MM.1S (cell line): ENCODE measurements at places on chromosomes 6 and 20.
A peak's percentile ranks its signal among the peaks of the same experiment; 100 is the strongest.

DNA sequence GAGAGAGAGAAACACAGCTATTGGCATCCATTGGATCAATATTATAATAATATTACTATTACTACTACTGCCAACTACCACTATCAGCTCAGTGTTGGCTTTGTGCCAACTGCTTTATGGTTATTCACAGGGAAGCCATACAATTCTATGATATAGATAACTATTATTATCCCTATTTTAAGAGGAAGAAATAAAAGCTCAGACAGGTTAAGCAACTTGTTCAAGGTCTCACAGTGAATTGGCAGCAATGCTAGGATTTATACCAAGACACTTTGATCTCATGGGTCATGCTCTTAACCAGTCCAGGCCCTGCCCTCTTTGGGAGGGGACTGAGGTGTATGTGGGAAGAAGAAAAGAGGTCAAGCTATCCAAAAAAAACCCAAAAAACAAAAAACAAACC is 82.0 kb upstream of the TRAF3IP2 start:
- H3K36me3 ChIP-seq = no peaks in the 10 kb centered on the region
- no peaks in the 10 kb centered on the region for H3K4me1 ChIP-seq
- H3K27me3 ChIP-seq = no peaks in the 10 kb centered on the region
- no peak overlapping the region for H3K4me3 ChIP-seq

GRCh38 chr6:136783495-136784270 is 8.6 kb downstream of the MAP3K5 start:
- H3K4me3 ChIP-seq = no peak overlapping the region
- H3K27ac ChIP-seq = no peak overlapping the region
- H3K36me3 ChIP-seq = 0 out of 2 replicates have a peak, but pooled peaks cover 6% of the 10 kb centered on the region
- no peaks in the 10 kb centered on the region for H3K27me3 ChIP-seq
- no peak for DNase-seq
- peaks cover 36% of the 10 kb centered on the region for H3K4me1 ChIP-seq

GRCh38 chr6:93407186-93407585 is 12.2 kb downstream of the EPHA7 start:
- H3K36me3 ChIP-seq = no peaks in the 10 kb centered on the region
- no peaks in the 10 kb centered on the region for H3K4me1 ChIP-seq
- H3K27ac ChIP-seq = no peak overlapping the region
- DNase-seq = no peak
- H3K27me3 ChIP-seq = no peaks in the 10 kb centered on the region

GRCh38 chr20:21517566-21518277 is 3.9 kb upstream of the NKX2-2 start:
- no peak overlapping the region for H3K4me3 ChIP-seq
- DNase-seq = no peak
- no peaks in the 10 kb centered on the region for H3K36me3 ChIP-seq
- no peaks in the 10 kb centered on the region for H3K4me1 ChIP-seq
- H3K27ac ChIP-seq = no peak overlapping the region
- peaks cover 72% of the 10 kb centered on the region for H3K27me3 ChIP-seq

DNA sequence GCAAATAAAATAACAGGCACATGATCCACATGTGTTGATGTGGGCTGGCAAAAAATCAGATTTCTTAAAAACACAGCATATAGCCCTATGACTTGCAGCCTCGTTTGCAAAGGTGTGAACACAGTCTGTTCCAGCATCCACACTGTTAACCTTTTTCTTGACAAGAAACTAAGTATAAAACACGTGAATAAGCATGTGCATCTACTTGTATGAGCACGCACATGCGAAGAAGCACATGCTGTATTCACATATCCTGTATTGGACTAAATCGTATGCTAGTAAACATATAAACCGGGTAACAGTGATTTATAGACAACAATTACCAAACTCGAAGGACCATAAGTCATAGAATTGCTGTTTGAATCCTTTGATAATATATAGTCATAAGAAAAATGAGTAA is 218.7 kb downstream of the HDGFL1 start:
- no peak for DNase-seq
- H3K4me3 ChIP-seq = no peak overlapping the region
- H3K4me1 ChIP-seq = no peaks in the 10 kb centered on the region
- H3K27ac ChIP-seq = no peak overlapping the region
- H3K27me3 ChIP-seq = no peaks in the 10 kb centered on the region

- no peaks in the 10 kb centered on the region for H3K36me3 ChIP-seq
- peaks cover 7% of the 10 kb centered on the region; the same call in 1 of the 2 replicates for H3K4me1 ChIP-seq
- H3K27ac ChIP-seq = no peak overlapping the region
- H3K4me3 ChIP-seq = no peak overlapping the region
- DNase-seq = no peak
- H3K27me3 ChIP-seq = no peaks in the 10 kb centered on the region
These were observed 32.8 kb downstream of the GFOD1 start for GRCh38 chr6:13454286-13455221.

DNA sequence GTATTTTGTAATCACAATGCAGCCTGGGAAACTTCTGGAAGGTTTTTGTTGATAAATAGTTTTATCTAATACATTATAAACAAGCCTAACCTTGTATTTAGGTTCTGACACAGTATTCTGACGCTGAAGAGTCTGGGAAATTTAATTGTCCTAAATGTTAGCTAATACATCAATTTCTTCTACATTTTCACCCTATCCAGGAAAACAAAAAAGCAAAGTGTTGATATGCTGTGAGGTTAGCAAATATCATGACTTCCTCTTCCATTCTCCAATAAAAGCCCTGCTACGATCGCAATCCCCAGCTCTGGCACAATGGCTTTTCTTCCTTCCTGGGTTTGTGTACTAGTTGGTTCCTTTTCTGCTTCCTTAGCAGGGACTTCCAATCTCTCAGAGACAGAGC is at the start of gene C6orf58:
Gene C6orf58, plus strand, starts transcription at position 301 of the 400 bp plus-strand sequence. Its CDS starts 12 bp downstream, at position 313.
- H3K4me3 ChIP-seq = no peak within 1 kb of the TSS
- DNase-seq = no peak
- no peak within 1 kb of the TSS for H3K27ac ChIP-seq
- H3K27me3 ChIP-seq = no peaks in the 10 kb centered on the region

- H3K27me3 ChIP-seq = no peaks in the 10 kb centered on the region
- H3K4me3 ChIP-seq = no peak overlapping the region
- DNase-seq = no peak
- no peaks in the 10 kb centered on the region for H3K4me1 ChIP-seq
These were observed 8.1 kb downstream of the CCR6 start for GRCh38 chr6:167130712-167131684.

- H3K27ac ChIP-seq = no peak overlapping the region
- no peaks in the 10 kb centered on the region for H3K27me3 ChIP-seq
- no peak for DNase-seq
- H3K36me3 ChIP-seq = no peaks in the 10 kb centered on the region
- H3K4me3 ChIP-seq = no peak overlapping the region
- no peaks in the 10 kb centered on the region for H3K4me1 ChIP-seq
These were observed 229.7 kb downstream of the LAMA2 start for GRCh38 chr6:129112591-129112990.

GRCh38 chr6:167130008-167130677 is 7.2 kb downstream of the CCR6 start:
- no peaks in the 10 kb centered on the region for H3K4me1 ChIP-seq
- H3K27me3 ChIP-seq = no peaks in the 10 kb centered on the region
- DNase-seq = no peak
- H3K27ac ChIP-seq = no peak overlapping the region

DNA sequence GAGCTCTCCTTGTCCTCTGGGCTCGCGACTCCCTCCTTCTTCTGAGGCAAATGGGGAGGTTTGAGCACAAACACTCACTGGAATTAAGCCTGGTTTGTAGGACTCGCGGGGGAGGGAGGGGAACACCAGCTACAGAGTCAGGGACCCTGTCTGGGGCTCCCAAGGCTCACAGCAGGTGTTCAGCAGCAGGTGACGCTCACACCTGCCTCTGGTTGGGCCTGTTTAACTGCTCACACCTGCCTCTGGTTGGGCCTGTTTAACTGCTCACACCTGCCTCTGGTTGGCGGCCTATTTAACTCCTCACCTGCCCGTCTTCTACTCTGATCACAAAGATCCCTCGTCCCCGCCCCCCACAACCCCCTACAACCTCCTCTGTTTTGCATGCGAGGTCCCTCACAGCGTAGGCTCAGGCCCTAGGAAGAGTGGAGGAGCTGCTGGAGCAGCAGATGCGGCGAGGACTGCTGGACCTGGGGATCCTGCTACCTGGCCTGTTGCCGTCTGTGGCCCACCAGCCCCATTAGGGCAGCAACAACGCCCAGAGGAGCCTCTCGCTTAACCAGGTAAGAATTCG is 181.9 kb downstream of the ERMARD start:
- no peaks in the 10 kb centered on the region for H3K4me1 ChIP-seq
- H3K4me3 ChIP-seq = no peak overlapping the region
- no peak overlapping the region for H3K27ac ChIP-seq
- H3K27me3 ChIP-seq = no peaks in the 10 kb centered on the region; the same call in 1 of the 2 replicates

DNA sequence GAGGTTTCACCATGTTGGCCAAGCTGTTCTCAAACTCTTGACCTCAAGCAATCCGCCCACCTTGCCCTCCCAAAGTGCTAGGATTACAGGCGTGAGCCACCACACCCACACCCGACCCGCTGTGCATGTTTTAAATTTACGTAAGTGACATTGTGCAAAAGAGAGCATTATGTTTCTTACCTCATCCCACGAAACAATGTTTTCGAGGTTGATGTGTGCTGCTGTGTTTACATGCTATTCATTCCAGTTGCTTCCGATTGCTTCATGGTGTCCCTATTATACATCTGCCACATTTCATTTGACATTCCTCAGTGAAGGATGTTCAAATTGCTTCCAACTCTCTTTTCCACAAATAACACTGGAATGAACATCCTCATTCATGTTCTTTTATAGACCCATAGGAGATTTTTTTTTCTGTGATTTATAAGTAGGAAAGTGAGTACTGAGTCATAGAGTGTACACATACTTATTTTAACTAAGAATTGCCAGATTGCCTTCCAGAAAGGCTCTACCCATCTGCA is 403.9 kb upstream of the JARID2 start:
- no peak overlapping the region for H3K4me3 ChIP-seq
- no peak overlapping the region for H3K27ac ChIP-seq
- H3K27me3 ChIP-seq = no peaks in the 10 kb centered on the region
- H3K4me1 ChIP-seq = no peaks in the 10 kb centered on the region
- DNase-seq = no peak
- H3K36me3 ChIP-seq = no peaks in the 10 kb centered on the region

GRCh38 chr6:47734831-47735481 is 36.6 kb downstream of the ADGRF4 start:
- no peak for DNase-seq
- H3K4me3 ChIP-seq = no peak overlapping the region
- no peaks in the 10 kb centered on the region for H3K36me3 ChIP-seq
- no peaks in the 10 kb centered on the region for H3K4me1 ChIP-seq
- H3K27ac ChIP-seq = no peak overlapping the region

- no peaks in the 10 kb centered on the region for H3K27me3 ChIP-seq
- no peak for DNase-seq
- no peak overlapping the region for H3K27ac ChIP-seq
These were observed 49.1 kb upstream of the TMEM30A start for GRCh38 chr6:75333676-75334200.

DNA sequence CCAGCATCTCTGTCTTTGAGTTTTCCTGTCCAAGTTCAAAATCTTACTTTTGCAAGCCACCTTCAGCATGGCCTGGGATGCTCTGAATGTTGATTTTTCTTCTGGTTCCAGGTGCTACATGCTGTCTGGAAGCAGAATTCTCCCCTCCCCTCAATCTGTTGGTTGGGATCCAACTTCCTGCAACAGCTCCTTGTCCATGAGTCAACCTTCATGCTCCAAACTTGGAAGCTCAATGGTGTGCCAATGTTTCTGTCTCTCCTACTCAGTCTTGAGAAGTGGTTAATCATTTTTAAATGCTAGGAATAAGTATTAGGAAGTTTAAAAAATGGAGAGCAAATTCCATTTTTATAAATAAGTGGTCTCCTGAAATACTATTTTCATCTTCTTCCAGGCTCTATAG is 33.2 kb upstream of the PLEKHG1 start:
- H3K27ac ChIP-seq = no peak overlapping the region
- H3K36me3 ChIP-seq = no peaks in the 10 kb centered on the region
- no peak for DNase-seq
- no peaks in the 10 kb centered on the region for H3K4me1 ChIP-seq
- H3K27me3 ChIP-seq = no peaks in the 10 kb centered on the region

GRCh38 chr6:155011809-155012291 is 16.7 kb downstream of the TIAM2 start:
- no peak for DNase-seq
- H3K36me3 ChIP-seq = no peaks in the 10 kb centered on the region
- H3K4me3 ChIP-seq = no peak overlapping the region
- no peak overlapping the region for H3K27ac ChIP-seq
- no peaks in the 10 kb centered on the region for H3K27me3 ChIP-seq

GRCh38 chr6:143427109-143427817 is 23.2 kb downstream of the ADAT2 start:
- no peak overlapping the region for H3K27ac ChIP-seq
- no peaks in the 10 kb centered on the region for H3K36me3 ChIP-seq
- no peak overlapping the region for H3K4me3 ChIP-seq
- no peaks in the 10 kb centered on the region for H3K4me1 ChIP-seq
- DNase-seq = peak; percentile 30
- H3K27me3 ChIP-seq = no peaks in the 10 kb centered on the region

DNA sequence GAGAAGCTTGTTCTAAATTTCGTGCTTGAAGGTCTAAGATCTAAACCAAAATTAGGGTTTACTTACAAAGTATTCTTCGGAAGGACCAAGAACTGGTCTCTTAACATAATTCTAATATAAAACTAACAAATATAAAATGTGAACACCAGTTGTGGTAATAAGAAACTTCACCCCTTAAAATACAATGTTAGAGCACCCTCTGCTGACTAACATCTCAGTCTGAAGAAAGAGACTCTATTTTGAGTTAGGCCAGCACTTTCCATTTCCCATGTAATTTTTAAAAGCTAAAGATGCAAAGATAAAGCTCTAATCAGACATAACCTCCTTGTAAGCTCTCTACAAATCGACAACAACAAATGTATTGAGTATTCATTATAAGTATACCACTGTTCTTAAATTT is 24.6 kb downstream of the ATG5 start:
- H3K4me3 ChIP-seq = no peak overlapping the region
- no peaks in the 10 kb centered on the region for H3K27me3 ChIP-seq
- peak; percentile 39 for DNase-seq
